CD4-positive, alpha-beta T cell treated with Interleukin-1 beta for 1 hour (primary cell): ENCODE measurements at places on chromosomes 6 and 20.

DNA sequence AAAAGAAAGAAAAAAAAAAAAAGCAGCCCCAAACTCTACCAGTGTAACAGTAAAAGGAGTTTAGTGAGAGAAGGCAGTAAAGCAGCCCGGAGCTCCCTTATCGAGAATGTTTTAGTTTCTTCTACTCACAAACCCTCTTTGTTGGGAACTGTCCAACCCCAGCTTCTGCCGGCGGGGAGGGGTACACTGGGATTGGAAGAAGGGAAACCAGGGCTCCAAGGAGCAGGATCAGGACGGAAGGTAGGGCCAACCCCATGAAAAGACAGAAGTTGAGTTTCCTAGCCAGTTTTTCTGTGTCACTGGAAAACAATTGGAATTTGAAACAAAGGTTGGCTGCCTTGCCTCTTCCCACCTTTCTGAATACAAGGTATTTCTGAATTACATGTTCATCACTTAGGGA, 66.0 kb downstream of the KIZ start:
- no peak for DNase-seq

GRCh38 chr6:131255911-131256310, 120.6 kb downstream of the AKAP7 start:
- no peak for DNase-seq

- DNase-seq: no peak
These were observed 26.1 kb upstream of the SH3BGRL2 start for GRCh38 chr6:79605061-79605460.

GRCh38 chr6:35736253-35736894, 458 bp upstream of the ARMC12 start:
- DNase-seq: peak; percentile 83

DNA sequence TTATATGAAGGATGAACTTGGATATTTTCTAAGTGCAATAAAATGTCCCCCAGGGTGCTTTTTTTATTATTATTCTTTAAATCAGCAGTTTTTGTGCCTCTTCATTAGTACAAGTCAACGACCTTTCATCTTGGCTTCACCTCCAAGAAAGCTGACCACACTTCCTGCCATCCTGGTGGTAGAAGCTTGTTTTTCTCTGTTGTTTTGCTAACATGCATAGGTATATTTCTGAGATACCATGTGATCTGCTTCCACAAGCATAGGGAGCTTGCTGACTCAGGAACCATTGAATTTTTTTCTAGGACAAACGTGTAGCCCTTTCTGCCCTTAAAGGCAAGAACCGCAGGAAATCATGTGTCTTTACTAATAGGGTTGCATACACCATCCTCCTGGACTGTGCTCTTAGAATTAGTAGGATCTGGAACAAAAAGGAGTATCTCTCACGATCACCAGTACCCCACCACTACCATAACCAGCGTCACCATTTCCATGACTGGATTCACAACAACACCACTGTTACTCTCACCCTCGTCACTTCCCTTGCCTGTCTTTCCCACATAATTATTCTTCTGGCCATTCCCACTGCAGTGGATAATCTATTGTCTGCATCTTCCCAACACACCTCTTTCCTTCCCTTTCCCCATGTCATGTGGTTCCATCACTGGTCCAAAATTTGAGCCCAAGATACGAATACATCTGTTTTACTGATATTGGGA, 207.1 kb downstream of the MAFB start:
- no peak for DNase-seq

GRCh38 chr6:37205997-37206340, 36.0 kb downstream of the PIM1 start:
- no peak for DNase-seq

DNA sequence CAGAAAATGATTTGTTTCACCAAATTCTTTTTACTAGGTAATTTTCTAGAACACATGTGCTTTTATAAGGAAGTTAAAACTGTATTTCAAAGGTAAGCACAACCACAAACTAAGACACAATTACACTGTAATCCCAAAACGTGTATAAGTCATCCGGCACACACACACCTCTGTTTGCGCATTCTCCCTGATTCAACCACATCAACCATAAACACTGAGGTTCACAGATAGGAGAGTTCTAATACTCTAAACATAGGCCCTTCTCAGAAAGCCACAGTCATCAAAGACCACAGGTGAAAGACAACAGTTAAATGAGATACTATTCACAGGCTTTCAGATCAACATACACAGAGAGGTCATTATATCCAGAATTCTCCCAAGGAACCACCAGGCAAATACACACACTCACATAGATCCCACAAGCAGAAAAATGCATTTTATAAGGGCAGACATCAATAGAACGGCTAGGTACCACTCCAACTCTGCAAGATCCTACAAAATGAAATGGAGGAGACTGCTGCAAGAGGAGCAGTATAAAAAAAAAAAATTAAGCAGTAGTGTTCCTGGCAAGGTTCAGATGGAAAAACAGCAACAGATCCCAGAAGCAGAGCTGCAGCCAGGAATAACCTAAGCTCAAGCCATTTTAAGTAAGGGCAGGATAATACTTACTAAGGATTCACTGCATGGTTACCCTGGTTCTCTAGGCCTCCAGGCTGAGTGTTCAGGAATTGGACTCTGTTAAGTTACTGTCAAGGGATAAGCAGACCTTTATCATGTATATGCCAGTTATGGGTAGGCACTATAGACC, 6.6 kb upstream of the FBXO9 start:
- DNase-seq: no peak

- DNase-seq: no peak
These were observed 108.1 kb upstream of the SCP2D1 start for GRCh38 chr20:18705490-18705889.

GRCh38 chr6:99415446-99415845, 9.7 kb downstream of the PNISR start:
- no peak for DNase-seq

DNA sequence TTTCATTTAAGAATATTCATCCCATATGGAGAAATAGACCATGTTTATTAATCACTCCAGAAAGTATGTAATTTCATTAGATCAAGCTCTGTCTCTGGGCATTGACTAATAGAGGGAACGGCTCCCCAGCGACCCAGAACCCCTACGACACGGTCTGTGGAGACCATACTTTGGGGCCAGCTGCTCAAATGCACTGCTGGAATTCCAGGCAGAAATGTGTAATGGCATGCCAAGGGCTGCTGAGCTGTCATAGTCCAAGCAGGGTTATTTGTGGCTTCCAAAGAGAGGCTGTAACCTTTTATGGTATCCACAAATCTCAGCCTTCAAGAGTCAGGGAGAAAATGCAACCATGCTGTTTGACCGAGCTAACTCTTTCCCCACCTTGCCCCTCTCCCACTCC, 755.8 kb downstream of the DHX35 start:
- no peak for DNase-seq

DNA sequence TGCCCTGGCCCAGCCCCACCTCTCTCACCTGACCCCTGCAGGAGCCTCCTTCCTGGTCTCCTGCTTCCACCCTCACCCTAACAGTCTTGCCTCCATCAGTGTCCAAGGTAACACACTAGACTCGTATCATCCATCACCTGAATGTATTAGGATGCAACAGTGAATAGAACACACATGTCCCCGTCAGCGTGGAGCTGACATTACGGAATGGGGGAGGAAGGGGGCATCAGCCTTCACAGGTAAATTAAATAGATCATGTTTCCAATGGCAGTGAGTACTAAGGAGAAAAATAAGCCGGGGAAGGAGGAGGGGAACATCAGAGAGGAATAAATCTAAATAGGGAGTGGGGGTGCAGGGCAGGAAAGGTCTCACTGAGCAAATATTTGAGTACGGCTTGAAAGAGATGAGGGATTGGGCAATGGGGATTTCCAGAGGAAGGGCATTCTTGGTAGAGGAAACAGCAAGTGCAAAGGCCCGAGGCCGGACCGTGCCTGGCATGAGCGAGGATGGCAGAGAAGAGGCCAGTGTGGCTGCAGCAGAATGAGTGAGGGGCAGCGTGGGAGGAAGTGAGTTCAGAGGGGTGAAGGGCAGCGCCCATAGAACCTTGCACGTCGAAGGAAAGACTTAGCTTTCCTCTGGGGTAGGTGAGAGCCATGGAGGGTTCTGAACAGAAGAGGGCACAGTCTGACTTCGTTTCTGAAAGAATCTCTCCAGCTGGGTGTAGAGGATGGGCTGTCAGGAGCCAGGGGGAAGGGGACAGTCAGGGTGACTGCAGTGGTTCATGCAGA, 110.1 kb upstream of the PTPN1 start:
- no peak for DNase-seq

DNA sequence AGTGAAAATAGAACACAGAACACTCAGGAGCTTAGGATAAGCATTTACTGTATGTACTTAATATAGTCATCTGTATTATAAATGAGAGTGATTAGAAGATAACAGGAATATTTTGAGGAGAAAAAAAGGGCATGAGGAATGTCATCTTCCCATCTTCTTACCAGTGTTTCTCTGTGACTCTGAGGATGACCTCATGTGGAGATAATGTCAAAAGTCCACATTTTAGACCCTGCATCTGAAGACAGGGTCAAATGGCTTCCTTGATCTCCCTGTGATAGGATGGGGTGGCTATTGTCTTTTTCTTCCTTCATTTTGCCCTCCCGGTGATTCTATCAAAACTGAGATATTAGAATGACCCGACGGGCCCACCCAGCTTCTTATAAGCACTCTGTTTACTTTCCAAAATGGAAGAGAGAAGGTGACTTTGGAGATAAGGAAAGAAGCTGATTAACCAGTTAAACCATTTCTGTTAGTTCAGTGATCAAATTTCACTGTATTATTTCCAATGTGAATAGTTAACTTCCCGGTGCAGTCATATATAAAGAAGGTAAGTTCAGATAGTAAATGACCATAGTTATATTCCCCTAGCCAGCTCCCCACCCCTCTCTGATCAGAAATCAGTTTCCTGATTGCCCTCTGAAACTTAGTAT, 115.7 kb upstream of the SALL4 start:
- DNase-seq: no peak

DNA sequence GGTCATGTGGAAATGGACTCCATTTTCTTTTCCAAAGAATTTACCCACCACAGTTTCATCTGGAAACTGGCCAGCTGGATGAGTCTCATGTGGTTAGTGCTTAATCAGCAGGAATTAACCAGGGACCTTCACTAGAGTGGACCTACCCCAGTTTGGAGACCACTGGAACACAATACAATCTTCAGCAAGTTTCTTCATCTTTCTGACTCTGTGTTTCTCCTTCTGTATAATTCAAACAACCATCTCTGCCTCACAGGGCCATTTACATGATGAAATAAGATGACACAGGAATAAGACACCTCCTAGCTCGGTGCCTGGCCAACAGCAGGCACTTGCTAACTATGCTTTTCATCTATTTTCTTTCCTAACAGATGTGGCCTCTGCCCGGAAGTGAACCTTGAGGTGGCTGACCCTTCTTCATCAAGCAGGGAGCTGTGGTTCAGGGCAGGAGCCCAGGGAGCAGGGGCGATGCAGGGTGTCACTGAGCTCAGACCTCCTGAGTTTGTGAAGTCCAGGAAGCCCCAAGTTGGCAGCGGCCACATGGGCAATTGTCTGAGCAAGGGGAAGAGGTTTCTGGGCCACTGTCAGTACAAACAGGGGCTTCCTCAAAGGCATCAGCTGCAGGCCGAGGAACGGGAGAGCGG, 98.8 kb downstream of the SOD2 start:
- DNase-seq: no peak

DNA sequence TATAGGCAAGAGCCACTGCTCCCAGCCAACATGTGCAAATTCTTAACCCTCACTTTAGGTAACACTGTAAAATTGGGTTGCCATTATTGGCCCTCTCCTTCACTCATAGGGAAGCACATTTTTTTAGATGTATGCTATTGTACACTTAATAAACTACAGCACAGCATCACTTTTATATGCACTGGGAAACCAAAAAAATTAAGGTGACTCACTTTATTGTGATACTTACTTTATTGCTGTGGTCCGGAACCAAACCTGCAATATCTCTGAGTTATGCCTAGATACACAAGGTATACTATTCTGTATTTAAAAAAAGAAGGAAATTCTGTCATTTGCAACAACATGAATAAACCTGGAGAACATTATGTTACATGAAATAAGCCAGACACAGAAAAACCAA, 40.5 kb downstream of the IPCEF1 start:
- no peak for DNase-seq

DNA sequence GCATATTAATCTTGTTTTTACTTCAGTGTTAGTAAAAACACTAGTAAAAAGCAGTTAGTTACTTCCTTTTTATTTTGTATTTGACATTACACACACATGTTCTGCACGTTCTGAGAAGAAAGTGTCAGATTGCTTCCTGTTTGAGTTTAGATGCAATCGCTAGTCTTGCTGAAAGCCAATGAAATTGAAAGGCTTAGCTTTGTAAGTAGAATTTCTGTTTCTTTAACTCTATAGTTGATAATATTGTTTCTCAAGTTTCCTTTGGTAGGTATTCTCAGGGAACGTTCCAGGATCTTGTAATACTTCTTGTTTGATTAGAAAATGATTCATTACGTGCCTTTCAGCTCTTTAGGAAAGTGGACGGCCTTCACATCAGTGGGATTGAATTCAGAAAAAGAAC, 55.0 kb downstream of the CDKAL1 start:
- DNase-seq: no peak

- no peak for DNase-seq
These were observed 257.7 kb upstream of the GJE1 start for GRCh38 chr6:141874930-141875602.

- no peak for DNase-seq
These were observed 45.1 kb downstream of the TRERF1 start for GRCh38 chr6:42406306-42407280.

DNA sequence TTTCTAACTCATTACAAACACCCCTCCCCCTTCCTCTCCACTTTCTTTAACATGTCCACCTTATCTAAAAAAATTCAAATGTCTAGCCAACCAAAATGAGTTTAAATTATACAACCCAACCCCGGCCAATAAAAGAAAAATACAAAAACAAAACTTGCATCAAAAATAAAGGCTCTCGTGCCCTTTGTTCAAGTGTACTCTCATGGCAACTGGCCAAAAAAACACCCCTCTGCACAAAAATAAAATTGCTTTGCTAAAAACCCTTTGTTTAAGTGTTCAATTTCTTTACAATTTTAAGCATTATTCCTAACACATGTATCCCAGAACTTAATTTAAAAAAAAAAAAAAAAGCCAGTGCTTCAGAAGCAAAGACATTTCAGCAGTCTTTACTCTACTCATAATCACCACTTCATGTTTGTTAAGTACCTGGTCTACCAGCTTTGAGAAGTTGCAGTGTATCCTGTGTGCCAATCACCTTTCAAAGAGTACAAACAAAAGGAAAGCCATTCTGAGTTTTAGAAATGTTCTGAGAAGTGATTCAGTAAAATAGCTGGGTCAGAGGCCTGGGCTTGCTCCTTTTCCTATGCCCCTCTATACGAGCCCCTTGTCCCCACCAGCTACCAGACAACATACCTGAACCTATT, 87.5 kb downstream of the MDN1 start:
- DNase-seq: no peak
